NCI-H1105 treated with DMSO at 0.1 percent for 48 hours (cell line): ENCODE measurements at places on chromosomes 7 and 10.

GRCh38 chr7:139700505-139701235, 77.1 kb downstream of the HIPK2 start:
- DNase-seq: no peak

DNA sequence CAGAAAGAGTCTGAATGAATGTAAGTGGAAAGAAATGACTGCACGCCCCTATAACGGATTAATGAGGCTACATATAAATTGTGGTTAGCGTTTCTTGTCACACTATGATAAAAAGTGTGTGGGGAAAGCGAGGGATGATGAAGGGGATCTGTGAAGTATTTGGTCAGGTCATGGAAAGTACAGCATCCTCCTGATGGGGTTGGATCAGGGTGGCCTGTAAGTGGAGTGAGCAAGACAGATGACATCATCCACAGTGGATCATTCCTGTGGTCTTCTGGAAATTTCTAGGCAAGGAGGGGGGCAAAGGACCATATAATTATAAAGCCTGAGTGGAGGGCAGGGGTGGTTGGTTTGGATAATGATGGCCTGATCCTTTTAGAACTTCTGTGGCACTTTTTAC, 606.0 kb downstream of the INHBA start:
- no peak for DNase-seq

GRCh38 chr7:584122-584465, 64.4 kb upstream of the PDGFA start:
- no peak for DNase-seq

DNA sequence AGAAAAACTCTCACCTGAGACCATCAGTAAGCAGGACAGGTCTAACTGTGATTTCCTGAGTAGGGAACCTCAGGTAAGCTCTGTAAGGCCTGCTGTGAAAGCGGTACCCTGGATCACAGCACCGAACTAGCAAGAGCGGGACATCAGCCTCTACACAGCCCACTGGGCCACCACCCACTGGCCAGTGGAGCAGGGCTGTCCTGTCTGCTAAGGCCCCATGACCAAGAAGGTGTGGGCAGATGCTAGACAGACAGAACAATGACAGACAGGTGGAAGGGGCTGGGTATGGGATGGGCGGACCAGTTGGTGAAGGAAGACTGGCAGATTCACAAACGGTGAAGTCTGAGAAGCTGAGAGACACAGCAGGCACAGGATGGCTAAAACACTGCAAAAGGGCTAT, 79.4 kb upstream of the DDC start:
- DNase-seq: no peak

GRCh38 chr10:15197276-15197675, 28.8 kb upstream of the NMT2 start:
- DNase-seq: no peak

DNA sequence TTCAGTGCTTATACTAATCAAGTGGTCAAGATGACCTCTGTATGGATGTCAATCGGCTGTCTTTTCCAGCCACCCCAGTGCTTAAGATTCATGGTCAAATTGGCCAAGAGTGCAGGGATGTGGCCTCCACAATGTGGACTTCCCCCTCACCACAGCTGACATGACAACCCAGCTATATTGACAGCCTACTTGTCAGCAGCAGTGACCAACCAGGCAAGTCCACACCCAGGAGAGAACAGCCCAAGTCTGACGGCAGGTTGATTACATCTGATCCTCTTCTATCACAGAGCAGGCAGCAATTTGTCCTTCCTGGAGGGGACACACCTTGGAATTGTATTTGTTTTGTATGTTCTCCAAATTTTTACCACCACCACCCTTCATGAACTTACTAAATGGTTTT, 8.2 kb upstream of the ERVW-1 start:
- no peak for DNase-seq

DNA sequence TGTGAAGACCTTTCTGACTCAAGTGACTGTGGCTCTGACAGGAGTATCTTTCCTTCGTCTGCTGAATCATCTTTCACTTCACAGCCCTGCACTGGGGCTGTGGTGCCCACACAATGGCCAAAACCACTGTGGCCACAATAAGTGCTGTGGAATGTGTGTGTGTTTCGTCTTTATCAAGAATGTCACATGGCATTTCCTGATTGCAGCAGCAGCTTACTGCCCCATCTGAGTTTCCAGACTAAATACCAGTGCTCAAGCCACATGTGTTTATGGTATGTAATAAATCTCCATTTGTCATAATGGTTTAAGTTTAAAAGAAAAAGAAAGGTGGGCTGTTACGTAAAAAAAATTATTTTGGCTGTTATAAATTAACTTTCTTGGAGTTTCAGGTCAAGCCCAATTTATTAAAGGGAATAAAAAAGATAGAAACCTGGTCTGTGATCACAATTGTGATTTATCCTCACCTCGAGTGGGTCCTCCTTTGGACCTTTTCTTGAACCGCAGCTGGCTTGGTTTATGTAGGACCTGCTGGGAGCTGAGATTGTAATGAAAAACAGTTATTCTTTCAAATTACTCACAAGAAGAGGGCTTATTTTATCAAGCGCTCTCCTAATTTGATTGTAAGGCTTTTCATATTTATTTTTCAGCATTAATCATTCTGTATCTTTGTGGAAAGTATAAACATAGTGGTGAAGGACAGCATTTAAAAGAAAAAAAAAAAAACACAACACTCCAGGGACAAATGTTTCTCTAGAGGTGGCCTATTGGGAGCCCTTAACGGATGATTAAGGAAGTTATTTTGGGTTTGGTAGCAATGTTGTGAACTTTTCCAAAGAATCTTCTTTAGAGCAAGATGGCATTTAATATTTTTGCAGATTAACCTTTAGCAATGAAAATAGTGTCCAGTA, 116.2 kb downstream of the LRMDA start:
- no peak for DNase-seq
